OCI-M1 (cell line): ENCODE measurements at places on chromosomes 2 and 18.

GRCh38 chr2:39281391-39281790 lies 37.6 kb upstream of the CDKL4 start:
- DNase-seq: no peak

DNA sequence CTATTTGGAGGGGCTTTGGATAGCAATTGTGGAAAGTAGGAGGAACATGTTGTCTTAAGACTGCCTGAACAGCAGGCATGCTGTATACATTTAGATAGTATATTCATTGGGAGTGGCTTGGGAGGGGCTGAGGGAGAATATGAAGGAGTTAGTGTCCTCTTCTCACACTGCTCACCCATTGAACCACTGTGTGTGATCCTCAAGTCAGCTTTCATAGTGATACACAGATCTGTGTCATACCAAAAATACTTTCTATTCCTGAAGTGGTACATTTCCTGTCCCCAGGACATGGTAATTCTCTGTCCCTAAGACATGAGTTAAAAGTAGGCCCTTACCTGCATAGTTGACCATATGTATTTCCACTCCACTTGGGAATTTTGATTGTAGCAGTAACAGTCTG lies 9.6 kb downstream of the NEMP2 start:
- DNase-seq: no peak

DNA sequence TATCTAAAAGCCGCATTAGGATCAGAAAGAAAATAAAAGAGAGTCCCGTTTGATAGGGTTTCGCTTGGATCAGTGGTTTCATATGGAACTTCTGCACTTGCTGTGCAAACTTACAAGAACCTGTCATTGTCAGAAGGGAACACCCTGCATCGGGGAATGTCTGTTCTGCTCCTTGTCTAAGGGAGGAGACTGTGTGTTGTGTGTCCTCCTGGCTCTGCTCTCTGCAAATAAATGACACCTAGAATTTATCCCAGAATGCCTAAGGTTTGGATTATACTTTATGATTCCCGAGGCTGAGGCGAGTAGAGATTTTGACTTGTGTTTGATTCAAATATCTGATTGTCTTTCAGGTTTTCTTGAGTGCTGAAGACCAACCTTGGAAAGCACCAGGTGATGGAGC lies 785.1 kb downstream of the GALR1 start:
- no peak for DNase-seq

DNA sequence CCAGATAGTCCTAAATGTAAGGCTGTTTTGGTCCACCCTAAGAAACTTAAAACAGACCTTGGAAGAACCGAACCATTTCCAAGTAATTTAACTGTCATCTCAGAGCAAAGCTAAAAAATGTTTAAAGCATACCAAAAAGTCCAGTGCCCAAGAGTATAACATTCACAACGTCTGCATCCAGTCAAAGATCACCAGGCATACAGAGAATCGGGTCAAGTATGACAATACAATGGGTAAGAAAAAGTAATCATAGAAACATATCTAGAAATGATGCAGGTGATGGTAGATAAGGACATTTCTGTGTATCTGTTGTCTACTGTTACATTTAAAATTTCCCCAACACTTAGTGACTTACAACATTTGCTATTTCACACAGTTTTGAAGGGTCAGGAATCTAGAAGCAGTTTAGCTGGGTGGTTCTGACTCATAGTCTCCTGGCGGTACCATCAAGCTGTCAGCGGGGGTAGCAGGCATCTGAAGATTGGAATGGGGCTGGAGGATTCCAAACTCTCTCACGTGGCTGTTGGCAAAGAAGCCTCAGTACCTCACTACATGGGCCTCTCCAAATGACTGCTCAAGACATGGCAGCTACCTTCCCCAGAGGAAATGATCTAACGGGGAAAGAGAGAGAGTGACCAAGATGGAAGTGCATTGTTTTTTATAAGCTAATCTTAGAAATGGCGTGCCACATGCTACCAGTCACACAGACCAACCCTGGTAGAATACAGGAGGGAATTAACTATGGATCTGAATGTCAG lies 36.6 kb upstream of the DYNC2LI1 start:
- no peak for DNase-seq

GRCh38 chr2:70354264-70354949 lies 52.5 kb upstream of the FAM136A start:
- DNase-seq: no peak

GRCh38 chr2:9124231-9124741 lies 82.3 kb upstream of the ASAP2 start:
- no peak for DNase-seq

- no peak for DNase-seq
Measured at GRCh38 chr2:230731512-230731911, 18.9 kb downstream of the CAB39 start.

DNA sequence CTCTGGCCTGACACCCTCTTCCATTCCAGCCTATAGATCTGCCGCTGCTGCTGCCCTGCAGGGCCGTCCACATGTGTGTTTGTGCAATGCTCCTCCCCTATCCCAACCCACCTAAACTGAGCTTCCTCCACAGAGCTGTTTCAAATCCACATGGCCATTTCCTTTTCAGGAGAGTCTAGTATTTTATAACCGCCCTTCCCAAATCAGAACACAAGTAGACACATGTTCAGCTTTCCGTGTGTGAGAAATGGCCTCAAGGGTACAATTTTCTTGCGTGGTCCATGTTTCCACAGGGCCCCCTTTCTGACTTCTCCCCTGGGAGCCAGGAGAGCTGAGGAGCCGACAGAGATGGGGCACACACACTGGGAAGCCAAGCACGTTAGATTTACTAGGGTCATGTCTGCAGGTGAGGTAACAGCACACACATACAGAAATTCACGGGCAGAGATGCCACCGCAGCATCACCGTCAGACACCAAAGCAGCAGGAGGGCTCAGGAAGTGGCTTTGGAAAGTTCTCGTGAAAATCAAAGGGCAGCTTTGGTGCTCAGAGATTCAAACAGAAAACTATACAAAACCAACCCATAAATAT lies 102.9 kb upstream of the TGFA start:
- no peak for DNase-seq

DNA sequence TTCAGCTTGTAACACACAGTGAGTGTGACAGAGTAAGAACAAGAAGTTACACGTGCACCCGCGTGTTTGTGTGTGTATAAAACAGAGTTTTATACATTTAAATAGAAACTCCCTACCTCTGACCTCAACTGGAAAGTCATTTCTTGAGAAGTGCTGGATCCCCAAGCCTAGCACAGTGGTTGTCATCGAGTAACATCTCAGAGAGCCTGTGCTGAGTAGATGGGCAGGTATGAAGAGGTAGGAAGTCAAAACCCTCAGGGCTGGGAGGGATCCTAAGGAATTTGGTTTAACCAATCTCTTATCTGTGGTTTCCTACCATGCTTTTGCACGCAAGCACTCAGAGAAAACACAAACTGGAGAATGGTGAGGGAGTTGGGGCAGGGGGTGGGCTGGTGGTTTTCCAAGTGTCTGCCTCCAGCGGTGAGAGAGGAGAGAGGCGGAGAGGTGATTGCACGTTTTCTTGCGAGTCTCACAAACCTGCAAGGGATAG lies 9.2 kb downstream of the ACOXL start:
- DNase-seq: peak; percentile 82

DNA sequence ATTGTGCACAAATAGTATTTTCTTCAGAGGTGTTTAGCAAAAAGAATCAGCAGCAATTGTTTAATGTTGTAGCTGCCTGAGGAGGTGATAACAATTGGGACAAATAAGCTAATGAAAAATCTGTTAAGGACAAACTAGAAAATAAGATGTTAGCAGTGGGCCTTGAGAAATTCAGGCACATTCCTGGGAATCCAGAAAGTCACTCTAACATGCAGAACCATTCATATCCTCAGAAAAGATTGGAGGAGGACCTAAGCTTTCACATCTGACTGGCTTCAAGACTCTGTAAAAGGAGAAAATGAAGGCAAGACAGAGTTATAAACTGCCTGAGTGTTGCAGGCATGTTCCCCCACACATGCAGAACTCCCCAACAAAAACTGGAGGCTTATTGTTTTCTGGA lies 353.5 kb upstream of the RGPD4 start:
- DNase-seq: no peak

- DNase-seq: peak; percentile 43
Measured at GRCh38 chr2:134926231-134926931, 7.8 kb downstream of the CCNT2 start.

DNA sequence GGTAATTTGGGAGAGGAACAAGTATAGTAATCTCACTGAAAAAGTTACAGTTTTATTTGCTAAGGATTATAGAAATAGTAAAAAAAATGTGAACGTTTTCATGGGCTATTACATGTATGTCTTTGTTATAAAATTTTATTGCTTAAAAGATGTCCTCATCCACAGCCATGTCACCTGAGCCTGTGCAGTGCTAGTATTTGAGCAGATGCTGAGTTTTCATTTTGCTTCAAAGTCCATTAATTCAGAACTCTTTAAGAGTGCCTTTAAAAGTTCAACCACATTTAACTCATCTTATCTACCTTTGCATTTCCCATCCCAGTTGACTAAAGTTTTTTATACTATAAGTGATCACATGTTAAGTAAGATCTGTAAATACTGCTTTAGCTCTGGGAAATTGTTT lies 52.6 kb downstream of the DPP10 start:
- DNase-seq: no peak

DNA sequence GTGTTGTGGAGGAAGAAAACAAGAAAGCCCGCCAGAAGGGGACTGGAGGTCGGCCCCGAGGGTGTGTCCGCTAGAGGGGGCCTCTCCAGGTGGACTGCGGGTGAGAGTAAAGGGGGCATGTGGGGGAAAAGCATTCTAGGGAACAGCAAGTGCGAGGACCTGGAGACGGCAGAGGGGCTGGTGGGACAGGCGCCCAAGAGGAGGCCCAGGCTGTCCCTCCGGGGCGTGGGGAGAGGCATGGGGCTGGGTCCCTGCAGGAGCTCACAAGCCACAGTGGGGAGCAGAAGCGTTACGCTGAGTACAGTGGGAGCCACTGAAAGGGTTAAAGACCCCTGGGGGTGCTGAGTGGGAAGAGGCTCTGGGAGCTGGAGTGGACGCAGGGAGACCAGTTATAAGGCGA lies 1.6 kb upstream of the KLF11 start:
- no peak for DNase-seq

GRCh38 chr18:22563164-22563583 lies 145.5 kb upstream of the CTAGE1 start:
- peak; percentile 93 for DNase-seq

GRCh38 chr2:45860136-45861121 lies 209.0 kb downstream of the PRKCE start:
- DNase-seq: peak; percentile 70

GRCh38 chr2:53467467-53468180 lies 300.0 kb upstream of the CHAC2 start:
- DNase-seq: no peak

- no peak for DNase-seq
Measured at GRCh38 chr18:27467073-27467472, 282.0 kb upstream of the CHST9 start.

- no peak for DNase-seq
Measured at GRCh38 chr18:76265497-76266235, 229.4 kb downstream of the ZNF516 start.

- no peak for DNase-seq
Measured at GRCh38 chr2:239736358-239737143, 288.6 kb downstream of the NDUFA10 start.

DNA sequence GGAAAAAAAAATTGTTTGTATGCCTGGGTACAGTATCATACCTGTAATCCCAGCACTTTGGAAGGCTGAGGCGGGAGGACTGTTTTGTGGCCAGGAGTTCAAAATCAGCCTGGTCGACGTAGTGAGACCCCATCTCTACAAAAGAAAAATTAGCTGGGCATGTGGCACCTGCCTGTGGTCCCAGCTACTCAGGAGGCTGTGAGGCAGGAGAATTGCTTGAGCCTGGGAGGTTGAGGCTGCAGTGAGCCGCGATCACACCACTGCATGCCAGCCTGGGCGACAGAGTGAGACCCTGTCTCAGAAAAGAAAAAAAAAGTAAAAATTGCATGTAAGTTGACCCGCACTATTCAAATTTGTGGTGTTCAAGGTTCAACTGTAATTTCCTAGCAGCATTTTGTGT lies 32.9 kb downstream of the YIPF4 start:
- no peak for DNase-seq

- DNase-seq: no peak
Measured at GRCh38 chr18:34261865-34262780, 37.4 kb upstream of the NOL4 start.

GRCh38 chr2:139790136-139790535 lies 1009.9 kb upstream of the NXPH2 start:
- DNase-seq: no peak

- peak; percentile 34 for DNase-seq
Measured at GRCh38 chr2:207513551-207514257, 16.1 kb upstream of the CREB1 start.

GRCh38 chr2:64179582-64180321 lies 35.5 kb upstream of the PELI1 start:
- DNase-seq: no peak

GRCh38 chr2:204274429-204274828 lies 270.8 kb upstream of the PARD3B start:
- no peak for DNase-seq

- DNase-seq: peak; percentile 98
Measured at GRCh38 chr18:2994603-2995432, 18.1 kb downstream of the LPIN2 start.

- peak; percentile 69 for DNase-seq
Measured at GRCh38 chr18:3248062-3248657, 559 bp downstream of the MYL12A start.

- no peak for DNase-seq
Measured at GRCh38 chr2:226742347-226742746, 57.3 kb downstream of the IRS1 start.

DNA sequence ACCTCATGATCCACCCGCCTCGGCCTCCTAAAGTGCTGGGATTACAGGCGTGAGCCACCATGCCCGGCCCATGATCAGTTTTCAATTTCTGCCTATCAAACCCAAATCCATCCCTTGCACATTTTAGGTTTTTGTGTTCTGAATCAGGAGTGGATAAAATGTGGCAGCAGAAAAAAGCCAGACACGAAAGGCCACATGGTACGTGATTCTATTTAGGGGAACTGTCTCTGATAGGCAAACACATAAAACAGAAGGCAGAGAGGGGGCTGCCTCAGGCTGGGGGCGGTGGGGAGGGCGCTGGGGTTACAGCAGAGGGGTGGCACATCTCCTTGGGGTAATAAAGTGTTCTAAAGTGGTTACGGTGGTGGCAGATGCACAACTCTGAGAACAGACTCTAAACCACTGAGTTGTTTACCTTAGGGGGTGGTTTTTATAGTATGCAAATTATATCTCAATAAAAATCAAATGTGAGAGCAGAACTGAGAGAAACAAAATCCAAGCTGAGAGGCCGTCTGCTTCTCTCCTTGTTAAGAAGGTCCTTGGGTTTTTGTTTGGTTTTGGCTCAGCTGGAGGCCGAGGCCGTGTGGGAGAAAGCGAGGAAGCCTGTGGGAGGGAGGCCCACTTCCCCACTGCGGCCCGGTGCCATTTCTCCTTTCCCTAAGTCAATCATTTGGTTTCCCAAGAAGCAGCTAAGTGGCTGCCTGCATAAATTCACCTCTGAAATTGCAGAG lies 78.0 kb downstream of the SOWAHC start:
- DNase-seq: no peak

GRCh38 chr2:150781142-150781541 lies 293.7 kb upstream of the RND3 start:
- no peak for DNase-seq

DNA sequence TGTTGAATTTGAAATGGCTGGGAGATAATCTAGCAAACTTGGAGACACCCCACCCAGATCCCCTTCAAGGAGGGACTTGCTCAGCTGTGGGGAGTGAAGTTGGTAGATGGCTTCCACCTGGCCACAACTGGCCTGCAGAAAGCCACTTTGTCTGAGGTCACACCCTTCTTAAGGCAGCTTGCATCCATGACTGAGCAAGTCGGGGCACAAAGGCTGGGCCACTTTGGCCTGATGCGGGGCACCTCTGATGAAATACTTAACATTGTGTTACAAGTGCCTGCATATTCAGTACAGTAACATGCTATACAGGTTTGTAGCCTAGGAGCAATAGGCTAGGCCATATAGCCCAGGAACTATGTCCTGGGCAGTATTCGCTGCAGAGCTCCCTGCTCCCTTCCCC lies 13.4 kb upstream of the RPL37A start:
- no peak for DNase-seq
